Fibroblast of skin of right biceps (primary cell): ENCODE measurements at places on chromosomes 13 and 19.

GRCh38 chr13:43061496-43062280 lies 38.3 kb downstream of the DNAJC15 start:
- no peak for DNase-seq

DNA sequence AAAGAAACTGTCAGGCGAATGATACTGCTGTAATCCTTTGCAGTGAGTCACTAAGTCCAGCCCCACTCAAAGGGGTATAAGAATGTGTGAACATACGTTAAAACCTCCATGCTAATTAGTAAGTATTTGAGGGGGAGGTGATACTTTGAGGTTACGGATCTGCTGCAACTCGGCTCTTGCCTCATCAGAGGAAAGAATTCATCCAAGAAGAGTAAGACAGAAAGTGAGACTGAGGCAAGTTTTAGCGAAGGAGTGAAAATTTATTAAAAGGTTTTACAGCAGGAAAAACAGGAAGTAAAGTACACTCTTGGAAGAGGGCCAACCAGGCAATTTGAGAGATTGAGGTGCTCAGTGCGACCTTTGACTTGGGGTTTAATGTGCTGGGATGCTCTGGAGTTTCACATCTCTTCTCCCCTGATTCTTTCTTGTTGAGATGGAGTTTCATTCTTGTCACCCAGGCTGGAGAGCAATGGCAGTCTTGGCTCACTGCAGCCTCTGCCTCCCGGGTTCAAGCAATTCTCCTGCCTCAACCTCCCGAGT lies 9.8 kb downstream of the CLEC4M start:
- peak; percentile 73 for DNase-seq

DNA sequence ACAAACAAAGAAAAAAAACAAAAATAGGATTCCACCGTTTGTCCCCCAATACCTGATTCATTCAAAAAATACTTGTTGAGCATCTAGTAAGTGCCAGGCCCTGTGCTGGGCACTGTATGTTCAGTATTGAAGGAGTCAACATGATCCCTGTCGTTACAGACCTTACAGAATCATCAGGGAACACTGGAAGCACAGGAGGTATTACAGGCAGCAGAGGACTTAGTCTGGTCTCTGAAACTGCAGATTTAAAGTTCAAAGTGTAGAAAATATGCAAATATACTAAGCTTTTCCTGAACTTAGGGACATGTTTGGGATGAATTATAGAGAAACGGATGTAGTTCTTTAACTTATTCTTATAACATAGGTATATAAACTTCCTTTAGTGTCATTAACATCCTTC lies 160.7 kb upstream of the RFC3 start:
- no peak for DNase-seq

DNA sequence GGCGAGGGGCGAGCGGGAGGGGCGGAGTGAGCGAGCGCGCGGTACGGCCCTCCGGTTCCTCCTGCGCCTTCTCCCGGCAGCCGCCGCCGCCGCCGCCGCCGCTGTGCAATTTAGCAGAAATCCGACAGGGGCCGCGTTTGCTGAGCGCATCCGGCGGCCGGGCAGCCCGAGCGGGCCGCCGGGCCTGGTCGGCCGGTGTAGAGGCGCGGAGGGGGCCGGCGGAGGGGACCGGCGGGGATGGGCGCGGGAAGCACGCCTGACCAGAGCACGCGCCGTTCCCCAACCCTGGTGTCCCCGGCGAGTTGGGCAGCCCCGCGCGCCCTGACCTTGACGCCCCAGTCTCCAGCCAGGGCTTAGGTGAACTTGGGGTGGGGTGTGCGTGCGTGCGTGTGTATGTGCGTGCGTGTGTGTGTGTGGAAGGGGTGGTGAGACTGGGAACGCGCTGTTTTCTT lies 144.5 kb upstream of the ZNF536 start:
- DNase-seq, result peak; percentile 81

- DNase-seq, result peak; percentile 21
Measured at GRCh38 chr13:75612354-75612753, 23.8 kb upstream of the LMO7 start.

GRCh38 chr19:18414504-18415177 lies 4.6 kb upstream of the SSBP4 start:
- DNase-seq, result no peak

- no peak for DNase-seq
Measured at GRCh38 chr19:33390101-33390907, 16.8 kb downstream of the CEBPG start.

DNA sequence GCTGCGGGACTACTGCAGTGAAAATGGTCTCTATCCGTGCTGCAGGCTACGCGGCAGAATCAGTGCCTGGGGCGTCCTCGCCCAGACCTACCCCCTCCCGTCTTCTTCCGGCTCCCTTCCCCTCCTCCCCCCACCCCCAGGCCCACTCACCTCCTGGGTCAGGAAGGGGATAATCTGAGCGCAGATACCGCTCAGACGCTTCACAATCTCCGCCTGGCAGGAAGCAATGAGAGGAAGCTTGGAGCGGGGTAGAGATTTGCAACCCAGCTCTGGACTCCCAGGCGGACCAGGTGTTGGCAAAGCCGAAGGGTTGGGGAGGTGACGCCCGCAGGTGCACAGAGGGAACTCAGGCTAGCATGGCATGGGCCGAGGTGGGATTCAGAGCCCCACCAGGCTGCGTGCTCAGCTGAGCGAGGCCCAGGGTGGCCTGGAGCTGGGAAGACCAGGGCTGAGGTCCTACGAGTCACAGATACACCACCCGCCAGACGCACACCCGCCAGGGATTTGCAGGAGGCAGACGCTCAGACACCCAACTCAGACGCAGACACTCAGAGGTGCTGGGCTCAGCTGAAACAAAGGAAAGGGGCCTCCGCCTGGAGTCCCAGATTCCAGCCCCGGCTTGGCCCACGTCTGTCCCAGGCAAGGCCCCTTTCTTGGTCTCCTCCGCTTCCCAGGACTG lies 4.1 kb downstream of the TLE2 start:
- DNase-seq, result peak; percentile 16

DNA sequence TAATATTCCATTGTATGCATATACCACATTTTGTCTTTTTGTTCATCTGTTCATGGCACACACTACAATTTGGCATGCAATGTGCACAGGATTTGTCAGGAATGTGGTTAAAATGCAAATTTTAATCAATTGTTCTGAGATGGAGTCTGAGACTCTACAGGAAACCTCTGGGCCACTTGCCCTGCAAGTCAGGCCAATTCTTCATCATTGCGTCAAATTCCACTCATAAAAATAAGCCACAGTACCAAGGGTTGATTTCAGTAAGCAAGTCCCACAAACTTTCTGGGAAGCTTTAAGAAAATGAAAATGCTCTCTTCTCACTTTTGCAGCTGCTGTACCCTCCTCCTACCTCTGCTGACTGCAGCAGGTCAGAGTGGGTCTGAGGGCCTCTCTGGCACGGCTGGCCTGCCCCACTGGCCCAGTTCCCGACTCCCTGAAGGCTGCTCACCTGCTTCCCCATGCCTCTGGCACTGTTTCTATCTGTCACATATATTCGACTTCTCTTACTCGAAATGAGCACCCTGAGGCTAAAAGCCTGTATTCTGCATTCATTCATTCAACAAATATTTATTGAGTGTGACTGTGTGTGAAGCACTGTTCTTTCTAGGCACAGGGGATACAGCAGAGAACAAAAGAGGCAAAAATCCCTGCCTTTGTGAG lies 83.8 kb upstream of the WASF3 start:
- no peak for DNase-seq

- DNase-seq, result no peak
Measured at GRCh38 chr19:32067685-32068084, 277.7 kb upstream of the ZNF507 start.

GRCh38 chr19:2167896-2168618 lies 4.3 kb downstream of the DOT1L start:
- no peak for DNase-seq
